ENCODE measurements at places on chromosomes 4 and X. TPM values are rescaled to one million over a fixed set of nuclear protein-coding genes. Genes with fewer than 3 reads are reported as not detected.

Gene ASB9
- total RNA-seq: 1.8 TPM

Gene EDA
- 12.4 TPM for total RNA-seq

GRCh38 chrX:85012098-85012497 lies 8.4 kb downstream of the APOOL start:
- no peak for DNase-seq
- H3K27me3 ChIP-seq: no peaks in the 10 kb centered on the region
- no peaks in the 10 kb centered on the region for H3K4me1 ChIP-seq
- no peak overlapping the region for H3K4me3 ChIP-seq
- H3K36me3 ChIP-seq: no peaks in the 10 kb centered on the region
- no peak overlapping the region for H3K27ac ChIP-seq

DNA sequence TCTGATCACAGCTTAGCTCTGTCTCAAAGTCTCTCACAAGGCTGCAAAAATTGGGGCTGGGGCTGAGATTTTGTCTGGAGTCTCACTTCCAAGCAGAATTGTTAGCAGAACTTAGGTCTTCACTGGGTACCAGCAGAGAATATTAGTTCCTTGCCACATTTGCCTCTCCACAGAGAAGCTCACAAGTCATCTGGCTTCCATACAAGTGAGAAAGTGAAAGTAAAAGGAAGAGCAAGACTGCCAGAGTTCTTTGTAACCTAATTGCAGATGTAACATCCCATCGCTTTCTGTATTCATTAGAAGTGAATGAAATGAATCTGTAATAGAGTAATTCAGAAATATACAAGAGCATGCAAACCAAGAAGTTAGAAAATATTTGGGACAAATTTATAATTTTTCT lies 624.1 kb upstream of the GNPDA2 start:
- DNase-seq: no peak
- no peaks in the 10 kb centered on the region for H3K4me1 ChIP-seq
- H3K27me3 ChIP-seq: no peaks in the 10 kb centered on the region
- no peak overlapping the region for H3K4me3 ChIP-seq
- no peak overlapping the region for H3K27ac ChIP-seq

DNA sequence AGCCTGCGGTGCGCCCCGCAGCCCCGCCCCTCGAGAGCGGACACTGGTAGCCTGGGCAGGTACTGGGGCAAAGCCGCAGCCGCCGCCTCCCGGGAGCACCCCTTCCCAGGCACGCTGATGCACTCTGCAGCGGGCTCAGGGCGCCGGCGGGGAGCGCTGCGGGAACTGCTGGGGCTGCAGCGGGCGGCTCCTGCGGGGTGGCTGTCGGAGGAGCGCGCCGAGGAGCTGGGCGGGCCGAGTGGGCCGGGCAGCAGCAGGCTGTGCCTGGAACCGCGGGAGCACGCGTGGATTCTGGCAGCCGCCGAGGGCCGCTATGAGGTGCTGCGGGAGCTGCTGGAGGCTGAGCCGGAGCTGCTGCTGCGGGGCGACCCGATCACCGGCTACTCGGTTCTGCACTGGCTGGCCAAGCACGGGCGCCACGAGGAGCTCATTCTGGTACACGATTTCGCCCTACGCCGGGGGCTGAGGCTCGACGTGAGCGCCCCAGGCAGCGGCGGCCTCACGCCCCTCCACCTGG lies 401 bp downstream of the SOWAHD start:
- H3K27me3 ChIP-seq: no peaks in the 10 kb centered on the region
- peaks cover 2% of the 10 kb centered on the region for H3K4me1 ChIP-seq
- H3K27ac ChIP-seq: peak overlapping the region; percentile 80
- DNase-seq: peak; percentile 65

GRCh38 chr4:5711479-5712184 lies 631 bp downstream of the EVC start:
- H3K27me3 ChIP-seq: peaks cover 48% of the 10 kb centered on the region
- no peaks in the 10 kb centered on the region for H3K36me3 ChIP-seq
- peaks cover 4% of the 10 kb centered on the region for H3K4me1 ChIP-seq
- peak overlapping the region; percentile 65 for H3K27ac ChIP-seq
- H3K4me3 ChIP-seq: peak overlapping the region; percentile 41

DNA sequence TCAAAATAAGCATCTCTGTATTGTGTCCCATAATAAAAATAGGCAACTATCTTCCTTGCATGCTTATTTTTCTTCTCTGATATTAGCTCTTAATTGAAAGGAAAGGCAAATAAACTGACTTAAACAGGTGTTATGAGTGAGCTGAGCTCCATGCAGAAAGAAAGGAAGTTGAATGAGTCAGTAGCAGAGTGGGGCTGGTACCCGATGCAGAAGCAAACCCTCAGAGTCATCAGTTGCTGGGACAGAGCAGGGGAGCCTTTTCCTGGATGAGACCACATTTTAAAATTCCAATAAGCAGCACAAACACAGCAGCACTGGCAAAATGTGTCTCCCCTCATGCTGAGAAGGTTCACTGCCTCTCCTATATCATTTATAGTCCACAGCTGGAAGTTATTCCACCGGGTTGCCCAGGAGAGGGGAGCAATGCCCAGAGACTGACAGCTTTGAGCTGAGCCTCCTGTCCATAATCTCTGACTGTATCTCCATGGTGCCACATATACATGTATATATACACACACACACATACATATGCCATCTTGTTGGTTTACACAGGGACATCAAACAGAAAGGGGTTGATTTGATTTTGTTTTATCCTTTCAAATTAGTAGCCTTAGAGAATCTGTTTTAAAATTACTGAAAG lies 274.3 kb upstream of the PPARGC1A start:
- no peak for DNase-seq
- H3K4me1 ChIP-seq: no peaks in the 10 kb centered on the region
- no peak overlapping the region for H3K4me3 ChIP-seq
- H3K27ac ChIP-seq: no peak overlapping the region
- no peaks in the 10 kb centered on the region for H3K36me3 ChIP-seq
- no peaks in the 10 kb centered on the region for H3K27me3 ChIP-seq

GRCh38 chrX:70084592-70085240 lies 22.5 kb downstream of the OTUD6A start:
- H3K27ac ChIP-seq: no peak overlapping the region
- H3K4me1 ChIP-seq: no peaks in the 10 kb centered on the region

DNA sequence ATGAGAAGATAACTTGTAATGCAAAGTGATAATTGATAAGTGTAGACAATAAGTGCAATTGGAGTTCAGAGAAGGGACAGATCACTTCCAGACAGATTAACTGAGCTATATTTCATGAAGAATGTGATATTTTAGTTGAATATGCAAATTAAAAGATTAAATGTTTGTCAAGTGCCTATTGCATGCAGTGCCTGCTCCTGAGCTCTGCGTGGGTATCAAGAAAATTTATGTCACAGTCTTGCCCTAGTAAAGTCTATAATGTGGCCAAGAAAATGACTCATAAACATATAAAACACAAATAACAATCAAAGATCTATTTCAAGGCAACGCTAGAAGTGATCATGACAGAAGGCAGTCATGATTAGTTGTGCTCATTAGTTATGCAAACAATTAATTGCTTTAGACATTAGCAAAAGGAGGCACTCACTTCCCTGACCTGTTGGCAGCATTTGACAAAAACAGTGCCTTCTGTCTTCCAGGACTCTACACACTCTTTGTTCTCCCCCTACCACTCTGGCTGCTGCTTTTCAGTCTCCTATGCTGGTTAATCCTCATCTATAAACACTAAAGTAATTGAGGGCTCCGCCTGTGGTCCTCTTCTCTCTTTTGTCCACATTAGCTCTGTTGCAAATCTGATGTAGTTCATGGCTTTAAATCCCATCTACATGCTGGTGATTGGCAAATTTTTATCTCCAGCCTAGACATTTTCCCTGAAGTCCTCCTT lies 47.7 kb downstream of the ARHGEF38 start:
- no peak overlapping the region for H3K27ac ChIP-seq
- no peak overlapping the region for H3K4me3 ChIP-seq
- DNase-seq: no peak

Data from transverse colon (tissue), 4 donors.